ENCODE measurements at places on chromosomes 4 and X. TPM values are rescaled to one million over a fixed set of nuclear protein-coding genes. Genes with fewer than 3 reads are reported as not detected.

- DNase-seq = no peak
Measured at GRCh38 chr4:181271116-181271640, 972.0 kb upstream of the TENM3 start.

Gene ERAS
- total RNA-seq = not detected

DNA sequence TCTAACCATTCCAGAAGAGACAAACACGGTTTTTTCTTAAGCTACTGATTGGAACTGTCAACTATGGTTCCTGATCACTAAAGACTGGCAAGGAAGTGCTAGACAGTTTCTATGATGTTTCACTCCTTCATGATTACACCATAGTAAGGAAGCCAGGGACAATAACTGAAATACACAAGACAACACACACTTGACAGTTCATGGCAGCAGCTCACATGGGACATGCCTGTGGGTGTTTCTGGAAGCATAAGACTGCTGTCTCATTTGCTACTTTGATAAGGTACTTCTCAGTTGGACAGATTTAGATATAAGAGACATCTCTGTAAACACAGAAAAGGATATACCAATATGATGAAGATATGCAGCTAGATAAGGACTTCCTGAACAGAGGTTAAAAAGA, 8.3 kb upstream of the IRAK1 start:
- no peak for DNase-seq

DNA sequence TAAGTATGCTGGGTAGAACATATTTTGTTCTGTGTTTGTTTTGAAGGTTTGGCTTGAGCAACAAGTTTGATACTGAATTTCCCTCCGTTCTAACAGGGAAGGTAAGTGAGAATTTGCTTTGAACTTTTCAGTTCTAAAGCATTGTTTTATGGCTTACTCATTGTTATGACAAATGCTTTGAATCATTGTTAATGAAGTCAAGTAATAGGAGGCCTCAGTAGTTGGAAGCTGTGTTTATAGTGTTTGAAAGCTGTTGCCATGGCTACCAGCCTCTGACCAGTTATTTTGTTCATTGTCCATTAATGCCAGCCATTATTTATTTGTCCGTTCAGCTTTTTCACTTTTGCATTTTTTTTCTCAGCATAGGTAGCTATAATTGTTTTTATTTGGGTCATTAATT, 14.4 kb downstream of the CHIC1 start:
- DNase-seq = no peak

GRCh38 chr4:88780389-88780788, 82.8 kb upstream of the NAP1L5 start:
- no peak for DNase-seq

Gene SYAP1
- total RNA-seq = 42.0 TPM

Gene MGAT4D
- not detected for total RNA-seq

- DNase-seq = no peak
Measured at GRCh38 chr4:54495091-54495490, 162.7 kb upstream of the KIT start.

Gene STAG2
- total RNA-seq = 80.0 TPM

- no peak for DNase-seq
Measured at GRCh38 chrX:47723083-47723482, 64.1 kb upstream of the UXT start.

DNA sequence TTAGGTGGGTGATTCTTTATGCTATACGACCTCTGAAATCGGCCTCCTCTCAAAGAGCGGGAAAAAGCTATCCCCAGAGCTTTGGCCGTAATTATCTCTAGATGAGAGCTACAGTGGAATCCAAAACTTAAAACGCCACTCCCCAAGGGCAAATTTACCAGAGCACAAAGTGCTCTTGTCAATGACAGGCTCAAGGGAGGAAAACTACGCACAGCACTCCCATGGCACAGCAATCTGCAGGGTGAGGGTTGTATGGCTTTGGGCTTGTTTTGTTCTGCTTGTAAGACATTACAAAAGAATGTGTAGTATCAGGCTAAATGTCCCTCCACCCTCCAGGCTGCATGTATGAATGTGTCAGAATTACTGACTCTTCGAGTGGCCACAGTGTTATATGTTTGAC, 44.0 kb downstream of the ARHGEF6 start:
- DNase-seq = no peak

Gene SHROOM2
- 15.3 TPM for total RNA-seq
